ENCODE measurements at places on chromosomes 6 and 20. TPM values are rescaled to one million over a fixed set of nuclear protein-coding genes. Genes with fewer than 3 reads are reported as not detected.

- DNase-seq: no peak
Observed at GRCh38 chr6:44667668-44668390, 280.3 kb downstream of the CDC5L start.

The NRSN1 gene
- total RNA-seq: not detected

DNA sequence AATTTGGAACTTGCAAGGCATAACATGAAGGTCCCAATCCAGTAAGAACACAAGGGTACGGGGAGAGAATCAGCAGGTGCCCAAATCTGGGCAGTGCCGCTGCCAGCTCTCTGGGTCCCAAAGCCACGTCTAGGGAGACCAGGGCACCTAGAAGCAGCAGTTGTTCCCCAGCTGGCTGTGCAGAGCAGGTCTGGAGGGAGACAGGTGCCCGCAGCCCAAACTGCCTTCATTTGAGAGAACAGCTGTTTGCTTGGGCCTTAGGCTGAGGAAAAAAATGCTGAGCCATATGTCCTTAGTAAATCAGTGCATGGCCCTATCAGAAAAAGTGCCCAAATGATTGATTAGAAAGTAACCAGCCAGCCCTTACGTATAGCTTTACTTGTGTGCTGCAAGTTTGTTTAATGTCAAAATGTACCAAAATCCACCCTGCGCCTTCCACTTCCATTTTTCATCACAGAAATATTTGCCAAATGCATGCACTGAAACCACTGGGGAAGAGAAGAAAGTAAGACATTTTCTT is 9.1 kb upstream of the PRELID3B start:
- DNase-seq: no peak

GRCh38 chr6:5191222-5191621 is 69.5 kb downstream of the LYRM4 start:
- no peak for DNase-seq

- peak; percentile 48 for DNase-seq
Observed at GRCh38 chr20:36462440-36463211, 78.7 kb upstream of the MYL9 start.

The GNRH2 gene
- total RNA-seq: not detected

DNA sequence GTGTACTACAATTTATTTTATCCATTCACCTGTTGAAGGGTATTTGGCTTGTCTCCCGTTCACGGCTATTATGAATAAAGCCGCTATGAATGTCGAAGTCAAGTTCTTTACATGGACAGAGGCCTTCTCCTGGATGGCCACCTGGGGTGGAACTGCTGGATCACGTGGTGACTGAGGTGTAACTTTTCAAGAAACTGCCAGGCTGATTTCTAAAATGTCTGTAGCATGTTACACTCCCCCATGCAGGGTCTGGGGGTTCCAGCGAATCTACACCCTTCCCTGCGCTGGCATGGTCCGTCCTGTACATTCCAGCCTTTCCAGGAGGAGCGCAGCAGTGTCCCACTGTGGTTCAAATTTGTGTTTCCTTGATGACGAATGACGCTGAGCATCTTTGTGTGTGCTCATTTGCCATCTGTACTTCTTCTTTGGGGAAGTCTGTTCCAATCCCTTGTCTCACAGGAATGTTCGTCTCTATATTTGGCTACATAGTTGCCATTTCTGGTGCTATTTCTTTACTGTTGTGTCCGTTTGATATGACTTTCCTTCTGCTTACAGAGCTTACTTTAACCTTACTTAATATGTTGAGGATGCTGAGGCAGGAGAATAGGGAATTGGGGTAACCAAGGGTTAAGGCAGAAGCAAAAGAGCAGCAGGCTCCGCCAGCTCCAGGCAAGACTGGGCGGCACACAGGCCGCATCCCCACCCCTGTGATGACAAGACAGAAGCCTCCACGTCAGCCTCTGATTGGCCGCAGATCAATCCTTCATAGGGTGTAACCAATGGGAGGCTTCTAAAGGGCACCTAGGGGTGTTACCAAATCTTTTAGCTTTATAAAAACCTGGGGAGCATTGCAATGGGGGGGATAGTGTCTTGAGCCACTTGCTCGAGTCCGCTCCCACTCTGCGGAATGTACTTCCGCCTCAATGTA is 106.6 kb downstream of the TAF4 start:
- no peak for DNase-seq

The AGER gene
- 0.86 TPM for total RNA-seq

- no peak for DNase-seq
Observed at GRCh38 chr6:162887981-162888689, 160.4 kb downstream of the PACRG start.

DNA sequence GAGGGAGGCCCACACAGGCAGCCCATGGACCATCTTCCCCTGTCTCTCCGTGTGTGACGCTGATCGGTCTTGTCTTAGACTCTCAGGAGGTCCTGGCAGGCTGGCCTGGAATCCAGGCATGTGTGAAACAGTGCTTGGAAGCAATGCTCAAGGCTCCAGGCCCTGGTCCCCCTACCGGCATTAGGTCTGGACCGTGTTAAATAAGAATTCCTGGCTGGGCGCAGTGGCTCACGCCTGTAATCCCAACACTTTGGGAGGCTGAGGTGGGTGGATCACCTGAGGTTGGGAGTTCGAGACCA is 13.0 kb downstream of the IP6K3 start:
- DNase-seq: no peak

GRCh38 chr6:6663421-6664135 is 75.1 kb downstream of the LY86 start:
- DNase-seq: no peak

- DNase-seq: peak; percentile 43
Observed at GRCh38 chr6:31659649-31660380, 763 bp downstream of the C6orf47 start.

DNA sequence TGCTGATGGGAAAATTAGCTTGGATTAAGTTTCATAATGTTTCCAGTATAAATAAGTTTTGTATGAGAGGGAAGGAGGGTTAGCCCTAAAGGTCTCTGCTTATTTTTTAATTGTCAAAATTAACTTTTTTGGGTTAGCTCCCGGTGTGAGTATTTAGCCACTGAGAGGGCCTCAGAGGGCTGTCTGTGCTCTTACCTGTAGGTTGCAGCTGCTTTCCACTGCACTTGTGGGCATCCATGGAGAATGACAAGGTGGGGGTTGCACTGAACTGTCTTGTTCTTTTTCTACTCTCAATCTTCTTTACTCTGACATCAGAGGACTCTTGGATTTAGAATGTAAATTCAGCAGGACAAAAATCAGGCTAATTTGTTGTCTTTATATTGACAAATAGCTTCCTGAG is 81.4 kb downstream of the CD164 start:
- no peak for DNase-seq

DNA sequence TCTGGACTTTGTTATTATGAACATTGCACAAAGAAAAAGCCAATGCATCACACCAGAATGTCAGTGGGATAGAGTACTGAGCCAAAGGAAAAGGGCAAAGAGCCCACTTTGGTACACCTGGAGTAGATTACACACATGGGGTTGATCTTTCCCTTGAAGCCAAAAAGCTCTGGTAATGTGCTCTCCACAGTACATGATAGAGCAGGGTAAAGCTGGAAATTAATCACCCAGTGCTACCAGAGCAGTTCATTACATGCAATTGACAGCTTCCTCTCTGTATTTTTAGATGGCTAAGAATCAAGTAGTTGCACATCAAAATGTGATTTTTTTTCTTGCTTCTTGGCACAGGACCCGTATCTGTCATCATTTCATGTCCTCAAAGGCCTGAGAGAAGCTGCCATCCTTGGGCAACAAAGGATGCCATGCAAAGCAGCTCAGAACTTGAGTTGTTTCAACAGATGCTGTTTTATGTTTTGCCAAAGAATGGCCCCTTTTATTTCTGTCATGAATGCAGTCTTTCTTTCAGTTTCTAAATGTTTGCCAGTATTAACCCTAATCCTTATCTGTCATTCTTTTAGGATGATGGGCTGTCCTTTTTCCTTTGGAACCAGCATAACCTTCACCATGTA is 88.1 kb downstream of the HDGFL1 start:
- DNase-seq: no peak

GRCh38 chr6:52376763-52377162 is 14.8 kb downstream of the PAQR8 start:
- no peak for DNase-seq

DNA sequence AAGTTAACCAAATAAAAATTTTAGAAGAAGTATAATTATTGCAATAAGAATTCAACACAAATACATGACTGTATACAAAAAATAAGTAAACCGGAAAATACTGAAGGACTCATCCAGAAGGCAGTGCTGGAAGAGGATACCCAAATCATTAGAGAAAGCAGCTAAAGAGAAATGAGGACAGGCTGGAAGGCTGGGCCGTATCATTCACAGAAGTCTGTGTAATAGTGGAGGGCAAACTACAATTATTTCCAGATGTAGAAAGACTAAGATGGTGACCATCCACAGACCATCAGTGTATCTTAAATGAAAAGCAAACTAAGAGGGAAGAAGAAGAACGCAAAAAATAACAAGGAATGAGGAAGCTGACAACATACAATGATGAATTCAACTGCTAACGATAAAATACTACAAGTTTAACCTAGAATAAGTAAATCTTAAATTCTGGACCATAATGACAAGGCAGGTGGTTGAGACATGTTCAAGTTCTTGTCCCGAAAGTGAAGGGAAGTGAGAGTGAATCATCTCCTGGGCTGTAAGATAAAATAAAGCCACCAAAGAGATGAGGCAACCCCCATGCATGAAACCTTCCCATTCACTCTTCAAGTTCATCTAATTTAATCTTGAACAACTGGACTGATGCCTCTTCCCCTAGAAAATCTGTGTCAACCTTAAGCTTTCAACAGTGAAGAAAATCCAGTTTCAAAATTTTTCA is 71.5 kb downstream of the SLC23A2 start:
- no peak for DNase-seq

DNA sequence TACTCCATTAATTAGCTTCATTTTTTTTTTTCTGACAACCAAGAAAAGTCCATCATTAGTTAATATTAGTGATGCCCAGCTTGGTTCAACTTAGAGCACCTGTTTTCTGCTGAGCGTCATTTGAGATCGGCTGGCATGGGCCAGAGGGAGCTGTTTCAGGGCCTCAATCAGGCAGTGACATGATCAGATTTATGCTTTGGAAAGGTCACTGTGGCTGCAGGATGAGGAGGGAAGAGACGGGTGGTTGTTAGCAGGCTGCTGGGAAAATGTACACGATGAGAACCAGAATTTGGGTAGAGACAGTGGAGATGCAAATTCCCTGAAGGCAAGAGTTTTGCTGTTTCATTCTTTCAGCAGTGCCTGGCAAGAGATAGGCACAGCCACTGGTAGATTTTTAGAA is 4.4 kb upstream of the STX16 start:
- DNase-seq: no peak

- DNase-seq: no peak
Observed at GRCh38 chr20:52959125-52959524, 13.0 kb upstream of the TSHZ2 start.

- peak; percentile 5 for DNase-seq
Observed at GRCh38 chr6:169862043-169862891, 110.8 kb downstream of the ERMARD start.

The SLC22A1 gene
- 0.32 TPM for total RNA-seq

DNA sequence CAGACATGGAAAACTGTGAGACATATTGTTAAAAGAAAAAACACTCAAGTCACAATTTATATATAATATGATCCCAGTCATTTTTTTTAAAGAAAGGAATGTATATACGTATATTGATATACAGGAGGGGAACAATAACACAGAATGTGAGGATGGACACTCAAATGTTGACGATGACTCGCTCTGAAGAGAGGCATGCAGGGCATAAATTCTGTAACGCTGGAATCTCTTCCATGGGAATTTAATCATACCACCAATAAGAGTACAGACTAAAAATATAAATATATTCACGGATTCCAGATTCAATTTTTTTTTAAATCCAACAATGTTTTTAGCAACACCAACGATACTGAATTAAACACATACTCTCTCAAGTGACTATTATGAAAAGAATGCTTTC is 106.9 kb upstream of the CCDC28A start:
- DNase-seq: no peak

DNA sequence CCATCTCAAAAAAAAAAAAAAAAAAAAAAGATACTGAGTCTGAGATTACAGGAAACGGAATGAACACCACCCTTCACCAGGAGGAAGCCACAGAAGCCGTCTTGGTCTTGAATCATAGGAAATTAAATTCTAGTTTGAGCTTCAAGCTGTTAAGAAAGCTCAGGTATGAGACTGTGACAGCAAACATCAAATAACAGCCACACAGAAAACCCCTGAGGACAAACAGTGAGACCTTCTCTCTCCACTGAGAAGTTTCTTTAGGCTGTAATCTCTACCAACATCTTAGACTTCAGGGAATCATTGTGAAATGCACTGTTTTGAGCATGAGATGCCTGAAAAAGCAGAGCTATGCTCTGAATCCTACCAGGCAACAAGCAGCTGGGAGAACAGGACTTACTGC is 30.8 kb downstream of the PDE10A start:
- DNase-seq: peak; percentile 62

The LST1 gene
- total RNA-seq: not detected

GRCh38 chr20:7758406-7758805 is 181.9 kb downstream of the HAO1 start:
- DNase-seq: peak; percentile 53

- no peak for DNase-seq
Observed at GRCh38 chr6:25186919-25187318, 92.3 kb upstream of the CARMIL1 start.

GRCh38 chr6:19715167-19715551 is 122.0 kb upstream of the ID4 start:
- DNase-seq: no peak

DNA sequence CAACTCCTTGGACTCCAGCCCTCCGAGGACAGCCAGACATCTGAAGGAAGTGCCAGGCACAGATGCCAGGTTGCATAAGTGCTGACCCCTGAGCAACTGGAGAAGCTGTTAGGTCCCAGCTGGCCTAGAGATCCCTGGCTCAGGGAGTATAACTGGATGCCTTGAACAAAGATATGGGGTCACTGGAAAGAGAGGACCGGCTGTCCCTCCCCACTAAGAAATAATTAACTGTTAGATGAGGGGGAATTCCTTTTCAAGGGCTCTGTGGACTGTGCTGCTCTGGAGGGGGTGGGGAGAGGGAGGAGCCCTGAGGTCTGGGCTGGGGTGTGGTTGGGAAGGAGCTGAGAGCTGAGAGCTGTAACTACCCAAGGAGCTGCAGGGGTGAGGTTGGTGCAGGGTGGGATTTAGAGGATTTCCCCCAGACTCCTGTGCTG is 39.6 kb downstream of the HLA-F start:
- no peak for DNase-seq
